Stimulated activated CD8-positive, alpha-beta memory T cell treated with anti-CD3 and anti-CD28 coated beads, Interleukin-4, amount 100 ng/mL, for 1 hour (primary cell): ENCODE measurements at places on chromosomes 5 and 9.

GRCh38 chr5:125370461-125371205 lies 624.2 kb upstream of the ZNF608 start:
- DNase-seq: no peak

GRCh38 chr5:145775893-145776444 lies 59.2 kb downstream of the PRELID2 start:
- DNase-seq: no peak

DNA sequence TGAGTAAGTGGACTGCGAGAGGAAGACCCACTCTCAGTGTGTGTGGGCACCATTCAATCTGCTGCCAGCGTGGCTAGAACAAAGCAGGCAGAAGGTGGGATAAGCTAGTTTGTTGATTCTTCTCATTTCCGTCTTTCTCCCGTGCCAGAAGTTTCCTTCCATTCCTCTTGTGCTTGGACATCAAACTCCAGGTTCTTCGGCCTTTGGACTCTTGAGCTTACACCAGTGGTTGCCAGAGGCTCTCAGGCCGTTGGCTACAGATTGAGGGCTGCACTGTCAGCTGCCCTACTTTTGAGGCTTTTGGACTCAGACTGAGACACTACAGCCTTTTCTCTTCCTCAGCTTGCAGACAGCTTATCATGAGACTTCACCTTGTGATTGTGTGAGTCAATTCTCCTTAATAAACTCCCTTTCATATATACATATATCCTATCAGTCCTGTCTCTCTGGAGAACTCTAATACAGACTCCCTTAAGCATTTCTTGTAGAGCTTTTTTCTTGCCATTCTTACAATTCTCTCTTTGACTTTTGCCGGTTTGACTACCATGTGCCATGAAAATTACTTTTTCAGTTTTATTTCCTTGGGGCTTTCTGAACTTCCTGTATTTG lies 494.9 kb downstream of the PRR16 start:
- DNase-seq: no peak

GRCh38 chr5:179840766-179841165 lies 17.9 kb downstream of the MRNIP start:
- no peak for DNase-seq

DNA sequence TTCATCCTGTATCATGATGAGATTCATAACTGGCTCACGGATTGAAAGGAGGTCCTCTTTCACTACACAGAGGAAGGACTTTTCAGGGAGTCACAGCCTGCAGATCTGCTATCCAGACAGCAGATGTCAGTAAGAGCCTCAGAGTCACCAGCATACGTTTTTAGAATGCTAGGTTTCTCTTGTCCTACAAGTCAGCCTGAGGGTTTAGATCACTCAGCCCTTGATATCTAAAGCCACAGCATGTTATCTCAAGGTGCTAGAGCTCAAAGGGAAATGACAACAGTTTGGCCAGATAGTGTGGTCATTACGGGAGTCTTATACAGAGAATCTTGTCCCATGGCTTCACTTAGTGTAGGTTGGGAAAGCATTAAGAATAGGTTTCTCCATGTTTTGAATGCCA lies 30.9 kb upstream of the SLC46A2 start:
- no peak for DNase-seq

DNA sequence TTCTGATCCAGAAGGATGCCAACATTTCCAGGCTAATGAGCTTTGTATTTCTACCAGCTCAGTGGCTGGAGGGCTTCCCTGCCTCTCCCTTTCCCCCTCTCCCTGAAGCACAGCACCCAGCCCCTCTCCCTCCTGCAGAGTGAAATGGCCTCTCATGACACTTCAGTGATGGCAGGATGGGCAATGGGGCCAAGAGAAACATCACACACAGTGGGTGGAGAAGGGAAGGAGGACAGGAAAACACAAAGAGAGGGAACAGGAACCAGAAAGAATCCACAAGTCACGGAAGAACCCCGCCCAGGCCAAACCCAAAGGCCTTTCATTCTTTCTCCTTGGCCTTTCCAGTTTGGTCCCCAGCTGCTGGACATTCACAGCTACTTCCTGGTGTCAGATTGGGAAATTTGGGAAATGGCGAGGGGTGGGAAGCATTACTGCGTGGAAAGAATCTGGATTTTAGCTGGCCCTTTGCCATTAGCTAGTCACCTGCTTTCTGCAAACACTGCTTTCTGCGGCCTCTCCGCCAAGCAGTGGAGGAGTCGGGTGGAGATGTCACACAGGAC lies 82.6 kb downstream of the GLDC start:
- no peak for DNase-seq

DNA sequence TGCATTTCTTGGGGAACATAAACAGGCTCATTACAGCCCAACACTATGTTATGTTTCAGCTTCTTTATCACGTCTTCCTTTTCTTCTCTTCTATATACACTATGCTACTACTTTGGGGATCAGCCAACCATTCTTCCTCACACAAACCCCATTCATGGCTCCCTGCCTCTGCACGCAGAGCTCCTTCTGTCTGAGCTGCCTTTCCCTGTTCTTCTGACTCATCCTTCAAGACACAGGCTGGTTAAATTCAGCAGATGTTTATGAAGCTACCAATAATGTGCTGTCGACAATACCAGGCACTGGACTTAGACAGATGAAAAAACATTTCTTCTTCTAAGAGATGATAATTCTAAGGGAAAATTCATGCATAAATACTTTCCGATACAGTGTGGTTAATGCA lies 102.5 kb upstream of the TXNDC8 start:
- no peak for DNase-seq

GRCh38 chr9:111150181-111150580 lies 111.9 kb upstream of the LPAR1 start:
- DNase-seq: no peak

- DNase-seq: no peak
Observed at GRCh38 chr9:133677126-133678010, 41.2 kb downstream of the DBH start.

GRCh38 chr5:159398936-159399335 lies 68.6 kb upstream of the IL12B start:
- DNase-seq: no peak

DNA sequence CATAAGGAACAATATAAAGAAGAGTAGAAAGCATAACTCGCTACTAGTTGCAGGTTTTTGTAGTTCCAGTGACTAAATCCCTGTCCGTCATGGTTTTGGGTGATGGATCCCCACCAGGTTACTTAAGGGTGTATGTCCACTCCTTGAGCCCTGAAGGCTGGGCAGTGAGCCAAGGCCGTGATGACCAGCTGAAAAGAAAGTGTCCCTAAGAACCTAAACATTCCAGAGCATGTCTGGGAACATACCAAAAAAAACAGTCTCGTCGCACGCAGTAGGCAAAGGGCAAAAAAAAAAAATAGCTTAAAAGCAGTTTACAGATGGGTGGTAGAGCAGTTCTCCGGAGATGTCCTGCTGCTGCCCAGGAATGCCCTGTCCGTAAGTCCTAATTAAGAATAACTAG lies 21.4 kb upstream of the SNAPC3 start:
- DNase-seq: no peak

- no peak for DNase-seq
Observed at GRCh38 chr9:133440874-133441273, 18.7 kb downstream of the ADAMTS13 start.

DNA sequence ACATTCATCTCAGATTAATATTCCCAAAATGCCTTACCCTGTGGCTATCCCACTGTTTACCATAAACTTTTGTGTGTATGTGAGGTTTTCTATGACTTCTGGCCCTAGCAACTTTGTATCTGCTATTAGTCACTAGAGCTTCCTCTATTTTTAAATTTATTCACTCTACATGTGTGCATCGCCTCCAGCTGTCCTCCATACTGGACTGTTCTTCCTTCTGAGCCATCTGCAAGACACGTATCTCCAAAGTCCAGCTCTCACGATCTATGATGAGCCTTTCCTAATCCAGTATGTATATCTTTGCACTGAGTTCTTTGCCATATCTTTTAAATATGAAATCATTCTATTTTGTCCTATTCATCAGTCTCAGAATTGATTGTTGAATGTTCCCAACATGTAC lies 1.7 kb upstream of the GNG10 start:
- no peak for DNase-seq

- no peak for DNase-seq
Observed at GRCh38 chr5:39712316-39713249, 287.8 kb upstream of the DAB2 start.

DNA sequence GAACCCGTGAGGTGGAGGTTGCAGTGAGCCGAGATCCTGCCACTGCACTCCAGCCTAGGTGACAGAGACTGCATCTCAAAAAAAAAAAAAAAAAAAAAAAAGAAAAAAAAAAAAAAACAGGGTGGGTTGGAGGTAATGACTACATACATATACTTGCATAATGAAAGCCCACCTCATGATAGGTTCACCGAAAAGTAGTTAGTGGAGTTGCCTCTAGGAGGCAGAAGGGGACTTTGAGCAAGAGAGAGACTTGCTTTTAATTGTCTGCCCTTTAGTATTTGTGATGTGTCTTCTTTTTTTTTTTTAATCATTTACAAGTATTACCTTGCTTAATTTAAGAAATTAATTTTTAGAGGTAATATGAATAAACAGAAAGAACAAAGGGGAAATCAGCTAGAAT lies 99.8 kb downstream of the PPARGC1B start:
- no peak for DNase-seq

GRCh38 chr5:118611332-118611945 lies 376.9 kb downstream of the DTWD2 start:
- no peak for DNase-seq

- DNase-seq: no peak
Observed at GRCh38 chr5:17441351-17441750, 56.7 kb upstream of the TAF11L2 start.

DNA sequence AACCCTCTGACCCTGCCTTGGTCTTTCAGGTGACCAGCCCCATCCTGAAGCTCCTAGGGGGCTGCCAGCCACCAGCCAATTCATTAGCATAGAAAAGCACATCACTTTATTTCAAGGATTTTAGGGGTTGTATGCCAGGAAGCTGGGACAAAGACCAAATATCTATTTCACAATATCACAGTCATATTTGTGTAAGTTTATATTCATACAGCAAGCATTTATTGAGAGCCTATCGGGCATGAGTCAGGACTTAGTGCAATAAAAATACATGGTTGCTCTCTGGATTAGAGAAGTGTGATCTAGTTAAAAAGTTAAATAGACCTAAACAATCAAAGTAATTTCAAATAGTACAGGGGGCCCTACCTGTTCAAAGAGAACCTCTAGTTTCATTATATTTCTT lies 113.8 kb downstream of the ERCC6L2 start:
- no peak for DNase-seq

- DNase-seq: no peak
Observed at GRCh38 chr9:85024374-85024773, 354.8 kb downstream of the NTRK2 start.

- DNase-seq: no peak
Observed at GRCh38 chr9:83469722-83470121, 68.5 kb downstream of the FRMD3 start.

GRCh38 chr5:115985802-115986757 lies 23.8 kb downstream of the LVRN start:
- no peak for DNase-seq

- no peak for DNase-seq
Observed at GRCh38 chr5:37931541-37931940, 91.7 kb upstream of the GDNF start.

GRCh38 chr5:88732181-88732633 lies 150.8 kb downstream of the MEF2C start:
- DNase-seq: no peak

GRCh38 chr9:36779582-36779981 lies 206.9 kb downstream of the MELK start:
- DNase-seq: no peak

- no peak for DNase-seq
Observed at GRCh38 chr9:68913054-68913453, 100.9 kb downstream of the PRKACG start.
